ENCODE measurements at places on chromosomes 16 and 17.

GRCh38 chr17:14797801-14798200, 467.3 kb downstream of the PMP22 start:
- DNase-seq: no peak

GRCh38 chr17:31134576-31134975, 39.8 kb downstream of the NF1 start:
- DNase-seq: no peak

DNA sequence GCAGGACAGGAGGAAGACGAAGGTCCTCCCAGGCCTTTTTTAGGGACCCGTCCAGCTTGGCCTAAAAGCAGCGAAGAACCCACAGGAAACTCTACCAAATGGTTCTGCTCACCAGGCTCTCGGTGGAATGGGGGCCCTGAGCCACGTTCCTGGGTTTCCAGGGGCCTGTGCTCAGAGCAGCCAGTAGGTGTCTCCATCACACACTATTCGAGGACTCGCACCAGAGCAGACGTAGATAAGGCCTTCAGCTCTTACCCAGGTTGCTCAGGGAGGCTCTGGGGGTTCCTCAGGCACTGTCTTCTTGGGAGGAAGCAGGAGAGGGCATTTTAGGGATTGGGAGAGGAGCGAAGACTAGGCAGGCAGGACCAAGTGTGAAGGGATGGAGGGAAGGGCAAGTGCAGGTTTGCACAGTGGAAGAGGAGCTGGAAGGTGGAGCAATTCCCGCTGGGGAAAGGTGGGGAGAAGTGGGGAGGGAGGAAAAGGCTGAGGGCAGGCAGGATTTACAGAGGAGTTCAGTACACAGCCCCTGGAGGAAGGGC, 157.1 kb downstream of the RGS9 start:
- DNase-seq: peak; percentile 89

GRCh38 chr16:78428193-78428592, 328.7 kb downstream of the WWOX start:
- DNase-seq: no peak

DNA sequence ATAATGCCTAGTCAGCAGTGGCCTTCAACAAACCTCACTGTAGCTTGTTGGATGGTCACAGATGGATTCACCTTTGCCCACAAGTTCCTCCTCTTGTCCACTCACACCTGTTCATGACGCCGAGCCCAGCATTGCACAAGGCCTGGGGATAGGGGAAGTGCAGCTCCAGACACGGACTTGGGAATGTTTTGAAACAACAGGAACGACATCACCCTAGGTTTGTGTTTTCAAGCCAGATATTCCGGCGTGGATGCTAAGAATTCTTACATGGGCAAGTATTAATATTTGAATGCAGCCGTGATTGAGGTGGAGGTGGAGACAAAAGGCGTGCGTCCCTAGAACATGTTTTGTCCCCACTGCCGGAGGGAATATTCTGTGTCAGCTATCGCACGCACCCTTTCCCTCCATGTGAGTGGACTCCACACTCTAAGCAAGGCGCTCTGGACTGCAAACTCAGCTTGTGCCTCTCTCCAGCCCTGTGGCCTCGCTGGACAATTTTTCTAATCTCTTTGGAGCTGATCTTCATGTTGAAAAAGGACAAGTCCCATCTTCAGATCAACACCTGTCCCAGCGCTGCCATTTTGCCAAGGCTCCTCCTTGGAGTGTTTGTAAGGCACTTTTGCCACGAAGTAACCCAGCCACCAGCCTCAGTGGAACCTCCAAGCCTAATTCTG, 2.0 kb upstream of the BANP start:
- no peak for DNase-seq

- no peak for DNase-seq
Measured at GRCh38 chr16:668519-669171, 713 bp downstream of the RHOT2 start.

DNA sequence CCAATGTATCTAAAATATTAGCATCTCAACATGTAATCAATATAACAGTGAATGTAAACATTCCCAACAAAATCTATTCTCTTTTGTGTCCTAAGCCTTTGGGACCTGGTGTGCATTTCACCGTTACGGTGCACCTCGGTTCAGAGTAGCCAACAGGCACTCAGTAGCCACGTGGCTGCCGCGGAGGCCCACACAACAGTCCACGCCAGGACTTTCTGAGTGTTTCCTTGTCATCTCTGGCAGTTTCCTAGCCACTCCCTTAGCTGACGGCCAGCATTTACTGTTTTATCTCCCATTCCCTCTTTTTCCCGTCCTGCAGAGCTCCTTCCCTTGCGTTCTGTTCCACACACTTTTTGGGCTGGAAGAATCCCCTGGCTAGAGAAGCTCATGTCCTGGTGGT, 36.3 kb downstream of the VAC14 start:
- DNase-seq: no peak

GRCh38 chr17:40451420-40451819, 8.2 kb downstream of the IGFBP4 start:
- peak; percentile 87 for DNase-seq

DNA sequence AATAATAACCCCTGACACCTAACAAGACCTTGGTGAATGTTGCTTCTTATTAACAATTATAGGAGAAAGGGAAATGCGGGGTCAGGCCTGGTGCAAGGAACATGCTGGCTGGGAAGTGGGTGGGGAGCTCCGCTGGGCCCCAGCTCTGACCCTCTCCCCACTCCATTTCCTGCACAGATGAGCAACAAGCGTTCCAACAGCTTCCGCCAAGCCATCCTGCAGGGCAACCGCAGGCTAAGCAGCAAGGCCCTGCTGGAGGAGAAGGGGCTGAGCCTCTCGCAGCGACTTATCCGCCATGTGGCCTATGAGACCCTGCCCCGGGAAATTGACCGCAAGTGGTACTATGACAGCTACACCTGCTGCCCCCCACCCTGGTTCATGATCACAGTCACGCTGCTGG, 23.0 kb downstream of the RHBDL3 start:
- no peak for DNase-seq

DNA sequence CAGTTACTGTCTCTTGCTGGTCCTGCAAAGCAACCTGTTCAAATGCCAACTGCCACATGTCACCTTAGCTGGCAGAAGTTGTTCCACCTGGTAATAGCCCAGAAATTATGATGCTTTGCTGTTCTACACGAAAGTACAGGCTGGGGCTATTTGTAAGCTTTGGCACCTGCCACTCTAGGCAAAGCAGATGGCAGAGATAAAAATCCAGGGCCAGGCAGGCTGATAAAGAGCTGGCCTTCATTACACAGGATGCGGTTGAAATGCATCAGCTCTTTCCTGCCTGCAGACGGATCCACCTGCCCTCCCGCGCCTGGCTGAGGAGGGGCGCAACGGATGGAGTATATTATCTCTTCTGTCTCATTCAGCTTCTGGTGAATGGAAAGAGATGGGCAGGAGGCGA, 29.3 kb upstream of the KDM8 start:
- DNase-seq: no peak

DNA sequence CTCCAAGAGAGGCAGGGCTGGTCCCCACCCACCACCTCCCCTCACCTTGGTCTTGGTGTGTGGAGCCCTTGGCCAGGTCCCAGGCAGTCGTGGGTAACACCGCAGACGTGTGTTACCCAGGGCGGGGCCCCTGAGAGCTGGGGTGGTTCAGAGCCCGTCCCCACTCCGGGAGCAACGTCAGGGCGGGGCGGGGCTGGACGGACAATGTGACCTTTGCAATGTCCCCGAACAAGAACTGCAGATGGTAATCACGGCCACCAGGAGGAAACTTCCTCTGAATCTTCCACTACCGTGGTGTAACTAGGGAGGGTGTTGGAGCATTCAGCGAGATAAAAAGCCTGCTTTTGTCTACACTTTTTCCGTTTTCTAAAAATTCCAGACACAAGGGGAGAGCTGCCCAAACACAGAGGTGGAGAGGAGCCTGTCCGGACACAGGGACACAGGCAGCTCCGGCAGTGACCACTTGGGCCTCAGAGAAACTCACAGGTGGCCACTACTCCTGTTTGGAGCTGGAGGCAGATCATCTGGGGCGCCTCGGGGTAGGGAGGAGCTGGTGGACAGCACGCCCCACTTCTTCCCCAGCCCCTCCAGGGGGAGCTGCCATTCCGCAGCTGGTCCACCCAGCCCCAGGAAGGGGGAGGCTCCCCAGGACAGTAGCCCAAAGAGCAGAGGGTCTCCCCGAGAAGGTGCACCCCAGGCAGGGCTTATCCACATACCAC, 14.2 kb upstream of the SLC38A10 start:
- peak; percentile 93 for DNase-seq

- peak; percentile 62 for DNase-seq
Measured at GRCh38 chr17:49508061-49508865, 13.2 kb downstream of the NGFR start.
